ENCODE measurements at places on chromosomes 3 and 15.

- no peak for DNase-seq
Observed at GRCh38 chr3:138033202-138033691, 23.3 kb downstream of the CLDN18 start.

DNA sequence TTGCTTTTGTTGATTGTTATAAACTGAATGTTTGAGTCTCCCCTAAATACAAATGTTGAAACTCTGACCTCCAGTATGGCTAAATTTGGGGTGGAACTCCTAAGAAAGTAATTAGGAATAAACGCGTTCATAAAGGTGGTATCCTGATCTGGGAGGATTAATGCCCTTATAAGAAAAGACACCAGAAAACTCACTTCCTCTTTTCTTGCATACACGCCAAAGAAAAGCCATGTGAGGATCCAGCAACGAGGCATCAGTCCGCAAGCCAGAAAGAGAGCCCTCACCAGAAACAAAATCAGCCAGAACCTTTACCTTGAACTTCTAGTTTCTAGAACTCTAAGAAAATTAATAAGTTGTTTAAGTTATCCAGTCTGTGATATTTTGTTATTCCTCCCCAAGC lies 37.4 kb upstream of the AZI2 start:
- no peak for DNase-seq

DNA sequence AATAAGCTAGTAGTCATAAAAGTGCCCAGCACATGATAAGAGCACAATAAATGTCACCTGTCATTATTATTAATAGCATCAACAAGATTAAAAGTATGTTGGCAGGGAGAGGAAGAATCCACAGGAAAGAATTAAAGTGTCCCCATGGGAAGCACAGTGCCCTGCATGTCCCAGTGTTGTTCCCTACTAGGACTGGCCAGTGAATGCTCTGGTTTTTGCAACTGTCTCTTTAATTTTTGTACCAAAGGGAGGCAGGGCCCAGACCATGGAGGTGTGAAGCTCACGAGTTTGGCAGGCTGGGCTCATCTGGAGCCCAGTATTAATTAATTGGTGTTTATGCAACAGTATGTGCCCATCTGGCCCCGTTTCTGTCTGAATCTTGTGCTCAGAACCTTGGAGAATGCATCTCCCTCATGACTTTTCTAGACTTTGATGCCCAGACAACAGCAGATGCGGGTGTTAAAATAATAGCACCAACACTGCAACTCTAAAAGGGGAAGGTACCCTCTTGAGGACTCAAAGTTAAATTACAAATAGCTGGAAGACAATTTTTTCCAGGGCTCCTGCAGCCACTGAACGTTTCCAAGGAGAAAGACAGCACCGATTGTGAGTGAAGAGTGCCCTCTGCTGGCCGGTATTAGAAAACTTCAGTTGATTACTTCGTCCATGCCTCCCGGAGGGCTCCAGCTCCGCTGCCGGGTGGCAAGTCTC lies 71.9 kb upstream of the SPATA12 start:
- peak; percentile 60 for DNase-seq

GRCh38 chr3:25170021-25170420 lies 258.0 kb upstream of the RARB start:
- no peak for DNase-seq

GRCh38 chr15:70772402-70772801 lies 9.0 kb upstream of the UACA start:
- DNase-seq, result no peak

GRCh38 chr3:99843590-99844258 lies 26.1 kb downstream of the CMSS1 start:
- DNase-seq, result no peak

DNA sequence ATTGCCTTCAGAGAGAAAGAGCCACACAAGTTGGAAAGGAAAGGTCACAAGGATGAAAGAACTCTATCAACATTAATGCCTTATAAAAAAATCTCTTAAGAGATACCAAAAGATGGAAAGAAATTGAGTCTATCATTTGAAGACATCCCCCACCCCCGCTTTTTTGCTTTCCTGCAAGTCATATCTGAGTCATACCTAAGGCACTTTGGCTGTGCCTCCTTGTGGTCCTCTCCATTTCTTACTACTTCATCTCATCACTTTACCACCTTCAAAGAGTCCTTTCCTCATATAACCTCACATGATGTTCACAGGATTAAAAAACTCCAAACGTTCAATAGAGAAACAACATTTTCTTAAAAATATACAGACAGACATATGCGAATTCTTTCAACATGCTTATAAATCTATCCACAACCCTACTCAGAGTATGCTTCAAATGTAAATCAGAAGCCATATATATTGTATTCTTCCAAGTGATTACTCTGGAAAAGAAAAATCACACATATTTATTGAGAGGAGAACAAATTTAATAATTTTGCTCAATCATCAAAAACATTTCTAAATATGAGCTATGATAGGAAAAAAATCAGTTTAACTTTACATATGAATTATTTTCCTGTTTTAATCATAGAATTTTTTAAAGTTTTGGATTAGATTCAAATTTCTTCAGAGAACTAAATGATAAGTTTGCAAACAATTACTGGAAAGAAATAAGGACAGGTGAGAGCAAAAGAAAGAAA lies 1003.9 kb upstream of the CFAP20DC start:
- DNase-seq, result no peak

- no peak for DNase-seq
Observed at GRCh38 chr3:82978368-82978767, 1216.9 kb upstream of the GBE1 start.

DNA sequence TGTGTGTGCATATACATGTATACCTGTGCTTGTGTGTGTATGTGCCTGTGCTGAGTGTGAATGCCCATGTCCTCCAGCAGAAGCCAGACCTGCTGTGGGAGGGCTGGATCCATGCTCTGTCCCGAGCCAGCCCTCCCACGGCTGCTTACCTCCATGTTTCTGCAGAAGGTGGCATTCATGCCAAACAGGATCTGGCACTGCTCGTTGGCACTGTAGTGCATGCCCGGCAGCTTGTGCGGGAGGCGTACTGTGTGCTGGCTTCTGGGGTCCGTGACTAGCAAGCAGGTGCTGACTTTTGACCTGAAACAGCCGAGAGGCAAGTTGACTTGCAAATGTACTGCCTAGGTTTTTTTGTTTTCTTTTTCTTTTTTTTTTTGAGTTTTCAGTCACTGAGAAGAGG lies 189.3 kb downstream of the ADAMTS17 start:
- no peak for DNase-seq

GRCh38 chr3:143122089-143122430 lies 2.5 kb downstream of the CHST2 start:
- DNase-seq, result peak; percentile 17

- DNase-seq, result no peak
Observed at GRCh38 chr3:150411976-150412375, 3.9 kb downstream of the TSC22D2 start.

DNA sequence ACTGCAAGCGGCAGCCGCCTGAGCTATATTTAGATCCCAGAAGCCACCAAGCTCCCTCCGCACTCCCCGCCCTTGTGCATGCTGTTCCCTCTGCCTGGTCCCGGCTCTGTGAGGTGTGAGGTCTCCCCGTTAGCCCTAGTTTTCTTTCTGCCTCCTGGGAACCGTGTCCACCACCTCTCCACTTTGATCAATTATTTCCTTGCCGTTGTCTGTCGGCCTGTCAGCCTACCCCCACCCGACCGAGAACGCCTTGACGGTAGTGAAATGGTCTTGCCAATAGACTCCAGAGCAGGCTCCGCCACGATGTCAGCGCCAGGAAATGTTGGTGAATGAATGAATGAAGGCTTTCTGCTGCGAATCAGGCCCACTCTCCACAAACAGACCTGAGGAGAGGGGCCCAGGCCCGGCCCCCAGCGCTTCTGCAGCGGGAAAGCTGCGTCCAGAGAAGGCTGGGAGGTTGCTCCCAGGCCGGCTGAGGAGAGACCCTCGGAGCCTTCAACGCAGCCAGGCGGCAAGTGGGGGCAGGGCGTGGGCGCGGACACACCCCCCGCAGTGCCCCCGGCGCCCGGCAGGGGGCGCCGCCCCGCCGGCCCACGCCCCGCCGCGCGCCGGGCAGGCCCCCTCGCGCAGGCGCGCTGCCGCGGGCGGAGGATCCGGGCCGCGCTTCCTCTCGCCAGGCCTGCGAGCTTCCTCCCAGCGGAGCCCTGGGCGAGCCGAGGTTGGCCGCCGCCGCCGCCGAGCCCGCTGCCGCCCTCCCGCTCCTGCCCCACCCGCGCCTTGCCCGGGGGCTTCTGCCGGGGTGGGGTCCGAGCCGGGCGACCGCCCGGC lies at the start of gene CSK:
Gene CSK (plus strand): TSS at position 650 of the 828 bp plus-strand sequence. CDS start 16,218 bp downstream, outside the sequence.
- DNase-seq, result peak; percentile 88

- no peak for DNase-seq
Observed at GRCh38 chr3:49805367-49805782, 2.3 kb downstream of the INKA1 start.

GRCh38 chr15:62920682-62921502 lies 121.7 kb upstream of the TPM1 start:
- no peak for DNase-seq

- no peak for DNase-seq
Observed at GRCh38 chr15:52280326-52281084, 15.1 kb downstream of the MYO5C start.

DNA sequence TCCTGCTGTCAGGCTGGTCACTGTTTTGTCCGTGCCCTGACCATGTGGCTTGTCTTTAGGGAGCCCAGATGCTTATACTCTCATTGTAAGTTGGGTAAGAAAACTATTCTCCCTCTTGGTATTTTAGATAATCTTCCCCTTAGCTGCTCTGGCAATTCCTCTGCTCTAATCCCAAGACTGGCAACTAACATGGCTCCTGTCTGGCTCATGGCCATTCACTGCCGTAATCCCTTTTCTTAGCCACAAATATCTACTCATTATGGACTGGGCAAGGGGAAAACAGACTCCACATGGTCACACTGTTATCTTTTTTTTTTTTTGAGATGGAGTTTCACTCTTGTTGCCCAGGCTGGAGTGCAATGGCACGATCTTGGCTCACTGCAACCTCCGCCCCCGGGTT lies 38.8 kb downstream of the TYRO3 start:
- no peak for DNase-seq

DNA sequence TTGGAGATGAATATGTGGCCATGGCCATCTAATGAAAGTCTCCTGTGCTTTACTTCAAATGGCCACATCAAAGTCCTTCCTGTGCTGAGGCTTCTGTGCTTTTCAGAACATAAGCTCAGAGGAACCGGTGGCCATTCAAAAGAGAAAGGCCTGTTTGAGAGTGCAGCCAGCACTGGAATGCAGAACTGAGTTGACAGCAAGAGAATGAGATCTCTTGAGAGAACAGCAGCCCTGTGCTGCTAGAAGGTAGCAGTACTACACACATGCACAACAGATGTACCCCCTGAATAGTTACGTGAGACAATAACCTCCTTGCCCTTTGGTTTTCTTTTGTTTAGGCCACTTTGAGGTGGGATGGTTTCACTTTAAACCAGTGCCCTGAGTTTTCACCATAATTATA lies 292.5 kb downstream of the PTPRG start:
- no peak for DNase-seq

DNA sequence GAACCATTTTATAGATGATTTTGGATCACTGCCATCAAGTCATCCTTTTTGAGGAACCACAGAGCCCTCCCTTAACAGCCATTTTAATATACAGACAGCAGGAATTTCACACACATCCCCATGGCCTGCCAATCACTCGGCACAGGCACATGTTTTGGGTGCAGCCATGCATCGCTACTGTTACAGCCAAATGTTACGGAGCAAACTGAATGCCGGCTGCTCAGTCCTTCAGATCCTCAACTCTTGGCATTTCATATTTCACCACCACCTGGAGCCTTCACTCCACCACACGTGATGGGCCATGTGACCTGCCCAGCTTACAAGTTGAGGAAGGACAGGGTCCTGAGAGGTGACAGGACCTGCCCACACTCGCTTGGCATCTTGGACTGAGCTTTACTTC lies 90.8 kb downstream of the OXNAD1 start:
- DNase-seq, result no peak

- DNase-seq, result no peak
Observed at GRCh38 chr3:194267744-194268653, 83.1 kb downstream of the CPN2 start.

DNA sequence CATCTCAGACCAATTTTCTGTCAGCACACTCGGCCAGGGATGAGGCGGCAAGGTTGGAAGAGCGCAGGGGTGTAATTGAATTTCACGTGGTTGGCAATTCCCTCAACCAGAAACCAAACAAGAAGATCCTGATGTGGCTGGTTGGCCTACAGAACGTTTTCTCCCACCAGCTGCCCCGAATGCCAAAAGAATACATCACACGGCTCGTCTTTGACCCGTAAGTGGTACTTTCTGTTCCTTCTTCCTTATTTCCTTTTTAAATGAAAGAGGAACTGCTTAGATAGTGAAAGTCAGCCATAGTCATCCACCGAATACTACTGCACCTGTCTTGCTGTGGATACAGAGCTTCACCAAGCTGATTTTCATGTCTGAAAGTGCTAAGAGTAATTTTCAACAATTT lies 60.1 kb downstream of the SGO1 start:
- no peak for DNase-seq

GRCh38 chr3:134905647-134905935 lies 110.5 kb downstream of the EPHB1 start:
- no peak for DNase-seq

GRCh38 chr15:75008629-75009326 lies 13.4 kb downstream of the SCAMP5 start:
- no peak for DNase-seq

- no peak for DNase-seq
Observed at GRCh38 chr15:81301815-81302399, 22.0 kb downstream of the STARD5 start.

DNA sequence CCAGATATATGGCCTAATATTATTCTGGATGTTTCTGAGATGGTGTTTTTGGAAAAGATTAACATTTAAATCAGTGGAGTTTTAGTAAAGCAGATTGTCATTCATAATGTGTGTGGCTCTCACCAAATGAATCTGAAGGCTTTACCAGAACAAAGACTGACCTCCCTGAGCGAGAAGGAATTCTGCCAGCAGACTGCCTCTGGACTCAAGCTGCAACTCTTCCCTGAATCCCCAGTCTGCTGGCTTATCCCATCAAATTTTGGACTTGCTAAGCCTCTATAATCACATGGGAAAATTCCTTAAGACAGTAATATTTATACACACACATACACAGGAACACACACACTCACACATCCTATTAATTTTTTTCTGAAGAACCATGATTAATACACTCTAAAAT lies 102.3 kb downstream of the FAM174B start:
- no peak for DNase-seq

DNA sequence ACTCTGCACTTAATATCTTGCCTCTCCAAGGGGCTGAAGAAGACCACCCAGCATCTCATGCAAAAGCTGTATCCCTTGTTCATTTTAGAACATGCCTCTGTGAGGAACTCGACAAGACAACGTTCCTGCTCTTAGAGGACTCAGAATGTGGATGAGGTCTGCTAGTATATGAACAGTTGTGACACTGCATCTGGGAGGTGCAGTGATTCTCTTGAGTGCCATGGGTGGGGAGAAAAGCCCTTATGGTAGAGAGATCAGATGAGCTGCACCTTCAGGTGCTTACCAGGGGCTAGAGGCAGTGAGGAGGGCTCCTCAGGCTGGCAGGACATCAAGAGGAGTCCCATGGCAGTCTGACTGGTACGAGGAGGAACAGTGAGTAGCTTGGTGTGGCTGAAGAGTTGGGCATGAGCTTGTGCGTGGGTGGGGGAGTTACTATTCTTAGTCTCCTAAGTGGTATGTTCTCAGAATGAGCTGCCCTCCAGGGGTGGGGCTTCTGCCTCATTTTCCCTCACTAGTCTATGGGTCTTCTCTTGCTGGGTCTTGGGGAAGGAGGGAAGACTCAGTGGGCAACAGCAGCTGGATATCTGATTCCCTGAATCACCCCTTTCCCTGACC lies 56.7 kb upstream of the ATP2B2 start:
- DNase-seq, result no peak

GRCh38 chr15:46858150-46858549 lies 859.2 kb upstream of the SEMA6D start:
- DNase-seq, result no peak

- no peak for DNase-seq
Observed at GRCh38 chr3:32872487-32873382, 54.9 kb downstream of the TRIM71 start.
